Adrenal gland (tissue), 19 donors: ENCODE measurements at places on chromosomes 1 and 21. TPM values are rescaled to one million over a fixed set of nuclear protein-coding genes. Genes with fewer than 3 reads are reported as not detected.

Gene GPR157
- 2.0 TPM for polyA plus RNA-seq

Gene PRKACB
- polyA plus RNA-seq = 17.4 TPM

Gene FCGR3B
- polyA plus RNA-seq = 0.88 TPM

Gene ASCL5
- polyA plus RNA-seq = not detected

Gene LCE1C
- polyA plus RNA-seq = not detected

Gene TSPEAR
- polyA plus RNA-seq = not detected

Gene MAP10
- 2.7 TPM for polyA plus RNA-seq

Gene ADGRL2
- polyA plus RNA-seq = 24.2 TPM

Gene FUCA1
- 59.0 TPM for polyA plus RNA-seq

Gene ADPRS
- polyA plus RNA-seq = 40.7 TPM

Gene SH2D5
- polyA plus RNA-seq = 0.64 TPM

Gene PODN
- 22.0 TPM for polyA plus RNA-seq

Gene DMRTA2
- not detected for polyA plus RNA-seq

Gene NBPF20
- 0.72 TPM for polyA plus RNA-seq

Gene LCE2A
- polyA plus RNA-seq = not detected

Gene PPFIA4
- 2.6 TPM for polyA plus RNA-seq

Gene NPPB
- not detected for polyA plus RNA-seq

Gene DCST1
- not detected for polyA plus RNA-seq

Gene OR6N1
- not detected for polyA plus RNA-seq

Gene TGFB2
- polyA plus RNA-seq = 0.54 TPM
